Esophagus mucosa (tissue), 1 donor: ENCODE measurements at places on chromosomes 7 and 10. TPM values are rescaled to one million over a fixed set of nuclear protein-coding genes. Genes with fewer than 3 reads are reported as not detected.
A peak's percentile ranks its signal among the peaks of the same experiment; 100 is the strongest.

DNA sequence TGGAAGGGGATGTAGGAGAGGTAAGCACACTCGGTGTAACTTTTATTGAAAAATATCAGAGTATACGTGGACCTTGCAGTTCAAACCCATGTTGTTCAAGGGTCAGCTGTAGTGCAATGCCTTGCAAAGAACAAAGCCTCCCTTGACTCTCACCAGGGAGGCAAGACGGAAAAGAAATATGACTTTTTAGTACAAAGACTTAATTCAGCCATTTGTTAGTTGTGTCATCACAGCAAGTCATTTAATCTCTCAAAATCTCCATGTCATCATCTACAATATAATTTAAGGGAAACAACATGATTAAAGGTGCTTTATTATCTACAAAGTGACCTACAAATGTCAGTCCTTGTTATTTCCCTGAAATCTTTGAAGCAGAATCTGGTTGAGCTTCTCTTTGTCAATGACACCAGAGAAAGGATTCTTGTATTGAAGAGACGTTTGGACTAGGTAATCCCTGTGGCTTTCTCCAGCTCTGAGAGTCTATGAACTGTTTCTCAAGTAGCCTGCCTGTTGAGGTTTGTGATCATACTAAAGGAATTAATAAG lies 502.8 kb downstream of the REEP3 start:
- no peak for ATAC-seq

GRCh38 chr10:35821339-35821911 lies 179.3 kb upstream of the FZD8 start:
- no peak for ATAC-seq

GRCh38 chr7:82559193-82559805 lies 115.7 kb upstream of the CACNA2D1 start:
- no peak for ATAC-seq

NRCAM gene
- 10.9 TPM for total RNA-seq

ENTPD1 gene
- 9.2 TPM for total RNA-seq

DNA sequence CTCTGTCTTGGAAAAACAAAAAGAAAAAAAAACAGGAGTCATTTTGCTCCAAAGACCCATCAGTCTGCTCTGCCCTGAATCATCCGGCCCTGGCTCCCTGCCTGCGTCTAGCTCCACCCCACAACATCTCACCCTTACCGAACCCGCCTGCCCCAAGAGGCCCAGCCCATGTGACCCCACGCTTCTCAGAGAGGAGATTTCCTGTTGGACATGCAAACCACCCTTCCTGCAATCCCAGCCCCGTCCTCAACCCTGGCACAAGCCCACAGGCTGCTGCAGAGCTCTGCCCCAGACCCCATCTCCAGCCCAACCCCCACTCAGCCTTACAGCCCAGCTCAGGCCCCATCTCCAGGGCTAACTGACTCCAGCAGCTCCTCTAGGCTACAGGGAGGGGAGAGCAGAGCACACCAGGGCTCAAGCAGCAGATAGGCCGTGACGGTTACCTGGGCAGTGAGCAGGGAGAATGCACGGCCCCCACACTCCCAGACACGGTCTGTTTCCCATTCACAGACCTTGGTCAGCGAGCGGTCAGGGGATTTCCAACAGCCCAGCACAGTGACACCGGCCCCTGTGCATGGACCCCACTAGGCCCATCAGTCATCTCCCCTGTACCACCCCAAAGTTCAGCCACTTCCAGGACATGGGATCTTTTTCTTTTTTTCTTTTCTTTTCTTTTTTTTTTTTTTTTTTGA lies 69.9 kb upstream of the GTF2I start:
- ATAC-seq, result peak; percentile 90

GRCh38 chr7:132122901-132123300 lies 453.4 kb downstream of the PLXNA4 start:
- ATAC-seq, result no peak

CYP2W1 gene
- 0.36 TPM for total RNA-seq

- ATAC-seq, result no peak
Measured at GRCh38 chr10:61797304-61798153, 104.0 kb upstream of the ARID5B start.

DNA sequence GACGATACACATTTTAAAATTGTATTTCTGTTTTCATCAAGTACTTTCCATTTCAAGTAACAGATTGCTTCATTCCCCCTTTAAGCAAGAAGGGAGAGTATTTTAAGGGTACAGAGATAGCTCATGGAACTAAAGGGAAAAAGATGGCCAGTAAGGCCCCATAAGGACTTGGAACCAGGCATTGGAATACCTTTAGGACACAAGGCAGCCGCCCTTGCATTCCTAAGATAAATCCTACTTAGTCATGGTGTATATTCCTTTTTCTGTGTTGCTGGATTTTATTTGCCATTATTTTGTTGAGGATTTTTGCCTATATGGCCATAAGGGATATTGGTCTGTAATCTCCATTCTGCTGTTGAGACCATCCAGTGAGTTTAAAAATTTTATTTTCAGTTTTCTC lies 49.2 kb downstream of the BTRC start:
- no peak for ATAC-seq

GRCh38 chr7:101968720-101969466 lies 151.5 kb downstream of the CUX1 start:
- ATAC-seq, result no peak
